CD4-positive, alpha-beta T cell treated with Interferon gamma for 1 hour (primary cell): ENCODE measurements at places on chromosomes 12 and 14.

DNA sequence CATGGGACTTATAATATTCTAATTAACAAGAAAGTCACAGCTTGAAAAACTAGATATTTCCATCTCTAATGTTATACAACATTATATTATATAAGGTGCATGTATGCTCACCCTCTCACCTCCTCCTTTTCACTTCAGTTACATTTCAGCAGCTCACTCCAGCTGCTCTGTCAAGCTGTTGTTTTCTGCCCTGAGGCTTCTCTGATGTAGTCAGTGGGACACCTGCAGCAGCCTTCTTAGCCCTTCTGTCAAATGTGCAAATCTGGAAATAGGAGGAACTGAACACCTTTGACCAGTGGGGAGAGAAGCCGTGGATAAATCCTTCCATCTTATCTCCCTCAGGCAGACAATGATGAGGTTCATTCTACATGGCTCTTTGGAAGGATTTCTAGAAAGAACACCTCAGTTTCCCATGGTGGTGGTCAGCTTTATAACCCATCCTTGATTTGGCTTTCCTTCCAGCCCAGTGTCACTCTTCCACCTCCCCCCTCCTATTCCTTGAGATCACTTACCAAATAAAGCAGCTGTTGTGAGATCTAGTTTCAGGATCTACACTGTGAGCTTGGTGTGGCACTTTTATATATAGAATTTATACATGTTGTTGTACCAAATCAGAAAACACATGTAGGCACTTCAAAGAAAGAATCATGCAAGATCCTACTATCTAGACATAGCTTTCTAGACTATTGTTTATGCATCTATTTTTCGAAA lies 79.6 kb upstream of the STK38L start:
- DNase-seq, result no peak

DNA sequence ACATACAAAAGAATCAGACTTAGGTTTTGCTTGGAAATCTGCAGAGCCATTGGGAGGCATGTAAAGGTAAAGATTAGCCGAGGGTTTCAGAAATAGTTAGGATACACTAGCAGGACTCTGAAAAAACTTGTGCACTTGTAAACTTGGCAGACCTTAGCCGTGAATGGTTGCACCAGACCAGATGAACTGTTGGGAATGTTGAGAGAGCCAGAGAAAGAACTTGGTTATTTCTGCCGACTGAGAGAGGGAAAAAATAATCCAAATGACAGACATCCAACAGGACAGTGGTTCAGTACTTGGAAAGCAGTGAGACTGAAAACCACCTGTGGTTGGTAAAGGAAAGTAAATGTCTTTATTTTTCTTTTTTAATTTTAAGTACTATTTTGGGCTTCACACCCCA lies 222.5 kb upstream of the DDHD1 start:
- no peak for DNase-seq

- no peak for DNase-seq
These were observed 54.7 kb upstream of the FKBP4 start for GRCh38 chr12:2739832-2740641.

GRCh38 chr12:90741611-90742010 lies 213.4 kb downstream of the CCER1 start:
- DNase-seq, result no peak

GRCh38 chr14:33737446-33737845 lies 213.4 kb downstream of the EGLN3 start:
- DNase-seq, result no peak

DNA sequence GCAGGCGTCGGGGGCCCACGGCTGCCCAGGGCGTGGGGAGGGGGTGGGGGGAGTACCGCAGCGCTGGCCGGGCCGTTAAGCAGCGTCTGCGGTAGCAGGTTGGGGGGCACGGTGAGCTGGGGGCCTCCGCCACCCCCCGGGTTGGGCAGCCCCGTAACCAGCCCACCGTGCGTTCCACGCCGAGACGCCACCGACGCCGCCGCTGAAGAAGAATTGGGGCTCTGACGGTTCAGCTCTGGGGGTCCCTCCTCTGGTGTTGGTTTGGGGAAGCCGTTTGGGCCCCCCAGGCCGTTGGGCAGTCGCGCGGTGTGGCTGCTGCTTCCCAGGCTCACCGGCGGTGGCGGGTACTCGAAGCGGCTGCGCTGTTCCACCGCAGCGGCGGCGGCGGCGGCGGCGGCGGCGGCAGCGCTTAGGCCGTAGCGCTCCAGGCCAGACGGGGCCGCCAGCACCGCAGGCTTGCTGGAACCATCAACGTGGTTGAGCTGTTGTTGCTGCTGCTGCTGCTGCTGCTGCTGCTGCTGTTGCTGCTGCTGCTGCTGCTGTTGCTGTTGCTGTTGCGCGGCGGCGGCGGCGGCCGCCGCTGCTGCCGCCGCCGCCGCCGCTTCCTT lies 1.5 kb downstream of the IRF2BPL start:
- DNase-seq, result peak; percentile 63

DNA sequence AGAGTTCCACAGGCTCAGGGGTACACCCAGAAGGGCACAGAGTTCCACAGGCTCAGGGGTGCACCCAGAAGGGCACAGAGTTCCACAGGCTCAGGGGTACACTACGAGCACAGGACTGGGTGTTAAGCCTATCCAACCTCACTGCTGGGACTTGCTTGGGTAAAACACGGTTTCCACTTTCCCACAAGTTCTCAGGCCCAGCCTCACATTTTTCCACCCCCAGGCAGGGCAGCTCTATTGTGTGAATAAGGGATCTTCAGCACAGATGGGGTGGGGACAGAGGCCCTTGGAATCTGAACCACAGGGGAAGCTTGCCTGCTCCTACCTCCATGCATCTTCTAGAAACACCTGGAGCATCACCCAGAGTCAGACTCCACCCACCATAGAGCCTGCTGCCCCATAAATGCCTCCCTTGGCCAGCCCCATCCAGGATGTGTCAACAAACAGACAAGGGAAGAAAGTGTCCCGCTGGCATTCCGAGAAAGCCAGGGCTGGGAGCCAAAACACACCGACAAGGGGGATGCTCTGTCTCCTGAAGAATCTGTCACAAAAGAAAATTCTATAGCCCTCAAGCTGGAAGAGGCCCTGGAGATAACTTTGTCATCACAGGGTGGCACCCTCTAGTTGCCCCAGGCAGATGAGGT lies 4.8 kb downstream of the CRACR2A start:
- DNase-seq, result no peak

- peak; percentile 50 for DNase-seq
These were observed 8.1 kb downstream of the STAC3 start for GRCh38 chr12:57242691-57243454.

DNA sequence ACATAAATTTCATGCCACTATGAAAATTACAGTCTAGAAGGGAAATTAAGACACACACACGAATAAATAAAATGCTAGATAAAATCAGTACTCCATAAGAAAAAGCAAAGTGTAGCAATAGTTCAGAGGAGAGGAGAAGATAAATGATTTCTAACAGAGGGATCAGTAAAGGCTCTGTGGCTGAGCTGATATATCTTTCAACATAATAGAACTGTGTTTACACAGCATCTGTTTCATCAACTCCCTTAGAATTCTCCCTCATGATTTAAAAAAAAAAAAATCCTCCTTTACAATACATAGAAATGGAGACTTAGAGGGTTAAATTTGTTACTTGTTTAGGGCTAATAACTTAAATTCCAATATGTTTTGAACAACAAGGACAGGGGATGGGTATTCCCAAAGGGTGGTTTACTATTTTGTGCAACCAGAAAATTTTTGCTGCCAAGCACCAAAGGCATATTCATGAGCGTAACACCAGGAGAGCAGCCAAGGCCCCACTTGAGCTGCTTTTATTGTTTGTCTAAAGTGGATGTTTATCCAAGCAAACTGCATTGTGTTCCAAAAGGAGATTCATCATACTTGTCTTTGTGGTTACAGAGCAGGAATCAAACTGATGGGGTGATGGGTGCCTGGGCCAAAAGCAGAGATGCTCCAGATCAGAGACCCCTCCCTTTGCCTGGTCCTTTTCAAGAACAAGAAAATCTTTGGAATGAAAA lies 162.7 kb downstream of the BMP4 start:
- no peak for DNase-seq

- no peak for DNase-seq
These were observed 65.9 kb downstream of the KCNA1 start for GRCh38 chr12:4975574-4975973.

DNA sequence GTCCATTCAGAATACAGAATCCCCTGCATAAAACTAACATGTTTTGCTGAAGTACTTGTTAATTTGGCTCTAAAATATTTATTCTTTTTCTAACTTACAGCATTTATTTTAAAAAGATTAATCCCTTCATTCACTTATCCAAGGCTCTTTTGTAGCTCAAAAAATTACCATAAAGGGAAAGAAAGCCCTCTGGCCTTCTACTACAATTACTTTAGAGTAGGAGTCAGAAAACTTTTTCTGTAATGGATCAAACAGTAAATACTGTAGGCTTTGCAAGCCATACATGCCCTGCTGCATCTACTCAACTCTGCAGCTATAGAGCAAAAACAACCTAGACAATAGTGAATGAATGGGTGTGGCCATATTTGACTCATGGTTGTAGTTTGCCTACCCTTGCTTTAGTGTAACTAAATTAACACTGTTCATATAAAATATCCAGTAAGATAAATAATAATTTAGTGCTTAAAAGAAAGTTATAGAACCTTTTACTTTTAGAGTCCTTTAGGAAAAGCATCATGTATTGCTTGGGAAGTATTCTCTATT lies 74.2 kb upstream of the ZFP36L1 start:
- DNase-seq, result no peak

- no peak for DNase-seq
These were observed 29.4 kb downstream of the BCAT1 start for GRCh38 chr12:24919346-24920001.

GRCh38 chr12:67940780-67941243 lies 48.4 kb upstream of the IFNG-AS1 start:
- no peak for DNase-seq

DNA sequence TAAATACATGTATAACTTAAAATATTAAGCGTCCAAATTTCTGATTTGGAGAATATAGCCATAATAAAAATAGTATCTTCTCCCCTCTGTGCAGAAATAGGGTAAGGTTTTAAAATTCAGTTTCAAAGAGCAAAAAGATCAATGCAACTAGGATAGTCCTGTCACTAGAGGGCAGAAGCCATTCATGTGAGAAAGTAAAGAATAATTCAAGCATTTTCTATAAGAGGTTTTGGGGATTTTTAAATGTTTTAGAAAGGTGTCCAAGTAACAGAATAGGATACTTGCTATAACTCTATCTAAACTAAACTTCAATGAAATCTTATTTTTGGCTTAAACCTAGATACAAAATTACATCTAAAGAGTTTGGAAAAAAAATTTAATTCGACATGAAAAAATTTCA lies 50.3 kb downstream of the ADAMTS20 start:
- DNase-seq, result no peak

DNA sequence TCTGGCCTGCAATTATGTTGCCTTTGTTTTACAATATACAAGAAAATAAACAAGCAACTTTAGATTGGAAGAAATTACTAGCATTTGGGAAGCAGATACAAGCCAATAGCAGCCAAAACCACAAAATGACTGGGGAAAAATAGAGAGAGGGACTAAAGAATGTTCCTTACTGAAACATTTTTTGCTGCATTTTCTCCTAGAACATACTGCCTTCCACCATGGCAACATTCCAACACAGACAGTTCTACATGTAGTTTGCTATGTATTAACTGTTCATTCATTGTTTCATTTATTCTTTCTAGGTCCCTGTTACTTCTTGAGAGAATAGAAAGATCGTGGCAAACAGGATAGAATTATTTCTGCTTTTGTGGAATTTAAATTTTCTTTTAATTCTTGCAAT lies 530.2 kb downstream of the RPS29 start:
- DNase-seq, result no peak

- DNase-seq, result no peak
These were observed 2.5 kb downstream of the COL2A1 start for GRCh38 chr12:48001505-48002413.
